RWPE2 (cell line): ENCODE measurements at places on chromosomes 2 and 18.

DNA sequence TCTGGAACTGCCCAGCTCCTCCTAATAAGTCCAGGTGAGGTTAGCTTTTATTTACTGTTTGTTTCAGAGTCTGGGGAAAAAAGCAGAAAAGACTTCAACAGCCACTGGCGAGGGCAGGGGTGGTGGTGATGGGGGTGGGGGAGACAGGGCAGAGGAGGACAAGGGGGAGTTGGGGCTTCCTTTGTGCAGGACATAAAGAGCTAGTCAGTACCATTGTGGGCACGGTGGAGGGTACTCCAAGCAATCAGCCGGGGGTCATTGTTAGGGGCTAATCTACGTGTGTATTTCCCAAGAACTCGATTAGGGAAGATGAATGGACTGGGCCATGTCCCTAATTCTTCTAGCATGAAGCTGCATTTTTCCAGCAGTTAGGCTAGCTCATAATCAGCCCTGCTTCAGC is 2.8 kb upstream of the RAX start:
- peaks cover 100% of the 10 kb centered on the region for H3K27me3 ChIP-seq
- H3K27ac ChIP-seq, result no peak overlapping the region
- no peak overlapping the region for H3K4me3 ChIP-seq
- no peaks in the 10 kb centered on the region for H3K4me1 ChIP-seq
- H3K36me3 ChIP-seq, result no peaks in the 10 kb centered on the region
- no peak for DNase-seq

- H3K36me3 ChIP-seq, result no peaks in the 10 kb centered on the region
- H3K4me1 ChIP-seq, result peaks cover 22% of the 10 kb centered on the region
- no peaks in the 10 kb centered on the region for H3K27me3 ChIP-seq
- H3K4me3 ChIP-seq, result no peak overlapping the region
Measured at GRCh38 chr2:236715491-236715961, 145.9 kb downstream of the ACKR3 start.

GRCh38 chr2:49980774-49981173 is 826.5 kb upstream of the FSHR start:
- no peak overlapping the region for H3K4me3 ChIP-seq
- H3K36me3 ChIP-seq, result no peaks in the 10 kb centered on the region
- H3K27me3 ChIP-seq, result no peaks in the 10 kb centered on the region
- H3K4me1 ChIP-seq, result no peaks in the 10 kb centered on the region
- DNase-seq, result no peak

DNA sequence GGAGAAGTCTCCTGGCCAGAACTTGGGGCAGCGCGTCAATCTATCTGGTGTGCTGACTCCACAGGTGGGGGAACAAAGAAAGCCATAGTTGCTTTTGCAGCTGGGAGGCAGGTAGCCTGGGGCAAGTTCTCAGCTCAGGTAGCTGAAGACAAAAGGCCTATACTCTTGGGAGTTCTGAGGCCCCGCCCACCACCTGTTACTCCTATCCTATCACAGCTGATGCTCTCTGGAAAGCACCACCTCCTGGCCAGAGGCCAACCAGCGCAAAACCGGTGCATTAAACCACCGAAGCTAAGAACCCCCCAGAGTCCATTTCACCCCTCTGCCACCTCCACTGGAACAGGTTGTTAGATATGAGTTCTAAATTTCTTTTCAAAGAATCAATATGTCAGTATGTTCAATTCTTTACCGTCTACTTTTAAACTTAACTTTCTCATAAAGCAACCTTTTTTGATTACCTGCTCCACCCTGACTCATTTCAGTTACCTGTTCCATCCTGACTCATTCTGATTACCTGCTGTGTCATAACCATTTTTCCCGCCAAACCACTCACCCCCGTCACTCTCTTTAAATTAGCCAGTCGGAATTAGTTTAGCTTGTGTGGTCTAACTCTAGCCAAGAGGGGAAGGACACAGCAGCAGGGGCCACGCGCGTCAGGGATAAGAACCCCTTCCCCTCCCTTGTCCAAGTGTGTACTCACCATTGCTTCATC is 43.4 kb downstream of the UPP2 start:
- H3K27me3 ChIP-seq, result no peaks in the 10 kb centered on the region
- no peak for DNase-seq
- no peaks in the 10 kb centered on the region for H3K36me3 ChIP-seq
- H3K27ac ChIP-seq, result no peak overlapping the region
- H3K4me3 ChIP-seq, result no peak overlapping the region

DNA sequence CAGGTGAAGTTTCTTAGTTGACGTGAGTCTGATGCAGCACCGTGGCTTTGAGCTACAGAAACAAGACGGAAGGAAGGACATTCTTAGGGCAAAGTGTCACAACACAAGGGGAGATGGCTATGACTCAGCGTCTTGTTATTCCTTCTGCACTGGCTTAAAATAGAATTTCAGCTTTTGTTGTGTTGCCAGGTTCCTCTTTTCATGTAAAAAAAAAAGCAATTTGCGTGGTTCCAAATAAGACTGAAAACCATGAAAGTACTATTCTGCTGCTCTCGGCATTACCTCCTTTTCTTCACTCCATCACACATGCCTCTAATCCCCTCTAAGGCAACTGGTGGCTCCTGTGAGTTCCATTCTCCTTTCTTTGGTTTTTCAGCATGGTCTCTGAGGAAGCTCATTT is 150.1 kb downstream of the ANTXR1 start:
- DNase-seq, result no peak
- peaks cover 5% of the 10 kb centered on the region; the same call in 1 of the 2 replicates for H3K36me3 ChIP-seq
- peak overlapping the region; percentile 49 for H3K27ac ChIP-seq
- H3K27me3 ChIP-seq, result no peaks in the 10 kb centered on the region
- H3K4me3 ChIP-seq, result no peak overlapping the region
